ENCODE measurements at places on chromosomes 2 and 18.

- no peak for DNase-seq
These were observed 528.5 kb upstream of the CRIM1 start for GRCh38 chr2:35827086-35827485.

DNA sequence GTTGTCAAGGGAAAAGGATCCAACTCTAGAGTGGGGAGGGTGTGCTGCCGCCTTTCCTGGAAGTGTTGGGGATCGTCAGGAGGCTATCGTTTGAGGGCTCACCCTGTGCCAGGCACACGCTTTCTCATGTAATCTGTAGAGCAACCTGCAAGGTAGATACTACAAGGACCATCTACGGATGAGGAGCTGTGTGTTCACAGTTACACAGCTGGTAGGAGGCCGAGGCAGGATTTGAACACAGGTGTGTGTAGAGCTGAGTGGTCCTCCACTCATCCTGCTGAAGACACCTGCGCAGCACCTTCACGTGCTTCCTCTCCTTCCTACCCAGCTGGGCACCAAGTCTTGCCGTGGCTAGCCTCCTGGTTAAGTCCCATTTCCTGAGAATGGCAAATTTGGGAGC is 68.3 kb downstream of the MARCO start:
- DNase-seq, result no peak

GRCh38 chr2:239328351-239329191 is 72.2 kb downstream of the HDAC4 start:
- no peak for DNase-seq

- no peak for DNase-seq
These were observed 319.0 kb upstream of the CHAC2 start for GRCh38 chr2:53448591-53448990.

- no peak for DNase-seq
These were observed 75.2 kb downstream of the ZNF516 start for GRCh38 chr18:76419811-76420210.

DNA sequence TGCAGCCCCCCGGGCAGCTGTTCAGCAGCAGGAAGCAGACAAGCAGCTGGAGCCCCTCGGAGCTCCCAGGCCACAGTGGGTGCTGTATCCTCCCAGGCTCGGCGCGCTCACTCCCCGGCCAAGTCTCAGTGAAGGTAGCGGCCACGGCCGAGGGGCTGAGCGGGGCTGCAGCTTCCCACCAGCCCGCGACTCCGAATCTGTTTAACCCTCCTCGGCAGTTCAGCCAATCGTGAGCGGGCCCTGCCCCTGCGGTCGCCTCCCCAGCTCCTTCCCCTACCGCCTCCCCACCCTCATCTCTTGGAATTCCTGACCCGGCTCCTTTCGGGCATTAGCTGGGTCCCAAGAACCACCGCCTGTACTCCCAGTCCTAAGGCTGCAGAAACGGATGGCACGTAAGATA is at the start of gene RESP18:
TSS of gene RESP18 (minus strand) at position 203 of the 400 bp plus-strand sequence.
- no peak for DNase-seq

GRCh38 chr2:12811916-12812315 is 95.2 kb downstream of the TRIB2 start:
- DNase-seq, result no peak

Data from activated CD8-positive, alpha-beta memory T cell treated with anti-CD3 and anti-CD28 coated beads for 1 hour (primary cell).